ENCODE measurements at places on chromosomes 7 and 10.

DNA sequence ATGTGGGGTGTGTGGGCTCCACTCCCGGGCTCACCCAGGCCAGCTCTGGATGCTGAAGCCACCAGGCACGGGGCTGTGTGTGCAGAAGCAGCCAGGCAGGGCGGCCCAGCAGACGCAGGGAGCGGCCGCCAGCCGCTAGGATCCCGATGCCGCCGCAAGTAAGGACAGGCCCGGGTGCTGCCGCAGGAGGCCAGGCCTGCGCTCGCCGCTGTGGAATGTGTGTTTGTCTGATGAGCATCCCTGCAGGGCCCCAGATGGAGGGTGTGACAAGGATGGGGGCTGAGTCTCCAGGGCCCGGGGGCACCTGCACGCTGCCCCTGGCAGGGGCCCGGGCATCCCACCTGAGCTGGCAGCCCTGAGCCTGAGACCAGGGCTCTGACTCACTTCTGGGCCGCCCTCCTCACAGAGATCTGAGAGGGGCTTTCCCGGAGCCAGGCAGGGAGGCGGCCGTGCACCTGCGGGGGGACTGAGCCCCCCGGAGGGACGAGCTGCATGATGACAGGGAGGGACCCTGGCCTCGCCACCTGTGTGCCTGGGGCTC, 101.5 kb downstream of the FOXL3 start:
- no peak for DNase-seq

GRCh38 chr10:21954690-21955089, 48.8 kb downstream of the DNAJC1 start:
- DNase-seq: no peak

GRCh38 chr7:22025075-22025474, 79.4 kb upstream of the CDCA7L start:
- DNase-seq: no peak

DNA sequence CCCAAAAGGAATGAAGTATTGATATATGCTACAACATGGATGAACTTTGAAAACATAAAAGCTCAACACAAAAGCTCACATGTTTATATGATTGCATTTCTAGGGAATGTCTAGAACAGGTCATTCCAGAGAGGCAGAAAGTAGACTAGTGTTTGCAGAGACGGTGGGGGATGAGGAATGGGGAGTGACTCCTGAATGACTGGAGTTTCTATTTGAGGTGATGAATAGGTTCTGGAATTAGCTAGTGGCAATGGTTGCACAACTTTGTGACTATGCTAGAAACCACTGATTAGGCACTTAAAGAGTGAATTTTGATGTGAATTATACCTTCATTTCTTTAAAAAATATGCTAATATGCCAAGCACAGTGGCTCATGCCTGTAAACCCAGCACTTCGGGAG, 6.9 kb downstream of the KPNA7 start:
- no peak for DNase-seq

- no peak for DNase-seq
Measured at GRCh38 chr7:47772492-47772891, 175.8 kb downstream of the PKD1L1 start.

GRCh38 chr10:34941471-34942357, 126.6 kb upstream of the PARD3 start:
- DNase-seq: no peak

DNA sequence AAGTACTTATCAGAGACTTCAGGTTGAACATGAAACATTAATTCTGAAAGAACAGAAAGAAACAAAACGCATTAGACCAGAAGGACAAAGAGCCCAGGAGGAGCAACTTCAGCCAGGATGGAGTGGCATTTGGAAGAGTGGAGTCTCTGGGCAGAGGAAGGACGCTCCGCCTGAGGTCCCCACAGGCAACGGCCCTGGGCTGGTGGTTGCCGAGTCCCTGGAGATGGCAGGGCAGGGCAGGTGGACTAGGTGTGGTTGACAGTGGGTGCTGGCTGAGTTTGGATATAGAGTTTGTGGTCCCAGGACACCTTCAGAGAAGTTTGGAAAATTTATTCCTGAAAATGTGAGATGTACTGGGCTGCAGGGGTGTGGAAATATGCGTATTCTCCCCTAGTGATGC, 27.4 kb upstream of the LARP4B start:
- no peak for DNase-seq

DNA sequence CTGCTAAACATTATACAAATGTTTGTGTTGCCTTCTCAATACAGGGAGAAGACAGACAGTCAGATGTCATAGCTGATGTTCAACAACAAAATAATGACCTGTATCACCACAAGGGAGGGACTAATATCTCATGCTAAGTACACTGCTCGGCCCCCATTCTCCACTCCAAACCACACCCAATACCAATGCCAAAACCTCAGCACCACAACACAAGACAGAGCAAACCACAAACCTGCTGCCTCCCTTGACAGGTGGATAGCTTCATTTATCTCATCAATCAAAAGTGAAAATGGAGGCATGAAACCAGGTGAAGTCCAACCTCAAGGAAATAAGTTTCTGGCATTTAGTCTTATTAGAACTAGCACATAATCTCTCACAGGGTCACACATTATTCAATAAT, 109.5 kb downstream of the PARD3 start:
- no peak for DNase-seq

DNA sequence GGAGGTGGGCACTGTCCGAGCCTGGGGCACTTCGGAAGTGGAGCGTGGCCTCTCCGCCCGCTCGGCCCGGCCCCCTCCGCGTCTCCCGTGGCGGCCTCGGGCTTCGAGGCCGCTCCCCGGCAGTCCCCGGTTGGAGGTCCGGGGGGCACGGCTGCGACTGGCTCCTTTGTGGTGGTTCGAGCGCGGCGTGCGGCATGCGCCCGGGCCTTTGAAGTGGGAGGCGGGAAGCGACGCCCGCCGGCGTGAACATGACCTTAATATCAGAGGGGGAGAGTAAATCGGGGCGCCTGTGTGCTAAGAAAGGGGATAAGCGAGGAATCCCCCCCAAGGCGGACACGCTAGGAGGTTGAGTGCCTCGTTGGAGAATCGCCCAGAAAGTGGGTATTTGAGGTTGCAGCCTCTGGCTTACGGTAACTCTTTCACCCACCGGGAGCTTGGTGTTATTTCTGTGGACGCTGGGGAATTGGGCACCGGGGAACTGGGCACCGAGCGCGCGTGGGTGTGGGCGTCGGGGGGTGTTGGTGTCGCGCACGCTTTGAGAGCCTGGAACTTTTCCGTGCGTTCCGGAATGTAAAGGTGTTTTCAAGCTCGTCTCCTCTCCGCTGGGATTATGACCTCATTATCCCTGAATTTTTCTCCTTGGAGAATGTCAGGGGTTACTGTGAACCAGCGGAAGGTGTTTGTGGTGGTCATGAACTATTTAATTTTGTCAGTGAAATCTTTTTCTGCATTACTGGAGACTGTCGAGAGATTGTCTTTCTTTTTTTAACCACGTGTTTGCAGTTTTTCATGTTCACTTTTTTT, 660 bp downstream of the SUV39H2 start:
- DNase-seq: no peak

DNA sequence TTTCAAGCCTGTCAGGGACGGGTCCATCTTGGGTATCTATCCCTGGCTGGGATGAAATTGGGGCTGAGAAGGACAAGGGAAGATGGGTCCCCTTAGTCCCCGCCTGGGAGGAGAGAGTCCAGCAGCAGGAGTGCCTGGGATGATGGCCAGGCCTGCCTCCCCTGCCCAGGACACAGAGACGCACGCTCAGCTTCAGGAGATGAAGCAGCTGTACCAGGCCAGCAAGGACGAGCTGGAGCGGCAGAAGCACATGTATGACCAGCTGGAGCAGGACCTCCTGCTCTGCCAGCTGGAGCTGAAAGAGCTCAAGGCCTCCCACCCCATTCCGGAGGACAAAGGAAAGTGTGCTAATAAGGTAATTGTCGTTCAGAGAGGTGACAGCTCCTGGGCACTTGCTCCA, 15.4 kb downstream of the CCDC136 start:
- DNase-seq: no peak

- no peak for DNase-seq
Measured at GRCh38 chr10:8919280-8919679, 864.8 kb downstream of the GATA3 start.

DNA sequence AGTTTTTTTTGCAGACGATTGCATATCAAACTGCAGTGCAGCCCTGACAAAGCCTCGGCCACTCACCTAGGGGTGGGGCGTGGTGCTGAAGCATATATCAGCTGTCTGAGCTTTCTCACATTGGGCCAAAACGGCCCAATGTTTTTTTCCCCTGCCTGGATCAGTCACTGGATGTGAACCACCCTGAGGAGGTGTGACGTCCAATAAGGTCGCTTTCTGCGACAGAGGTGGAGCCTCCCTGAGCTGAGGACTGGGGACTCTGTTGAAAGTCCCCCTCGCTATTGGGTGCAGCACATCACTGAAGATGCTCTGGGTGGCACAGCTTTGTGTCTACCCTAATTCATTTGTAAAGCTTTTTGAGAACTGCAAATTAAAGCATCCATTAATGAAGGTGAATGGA, 60.9 kb downstream of the SEM1 start:
- DNase-seq: no peak

- DNase-seq: no peak
Measured at GRCh38 chr10:43976292-43976691, 327.6 kb upstream of the ZNF32 start.

- DNase-seq: no peak
Measured at GRCh38 chr10:26441491-26442214, 3.5 kb downstream of the APBB1IP start.

DNA sequence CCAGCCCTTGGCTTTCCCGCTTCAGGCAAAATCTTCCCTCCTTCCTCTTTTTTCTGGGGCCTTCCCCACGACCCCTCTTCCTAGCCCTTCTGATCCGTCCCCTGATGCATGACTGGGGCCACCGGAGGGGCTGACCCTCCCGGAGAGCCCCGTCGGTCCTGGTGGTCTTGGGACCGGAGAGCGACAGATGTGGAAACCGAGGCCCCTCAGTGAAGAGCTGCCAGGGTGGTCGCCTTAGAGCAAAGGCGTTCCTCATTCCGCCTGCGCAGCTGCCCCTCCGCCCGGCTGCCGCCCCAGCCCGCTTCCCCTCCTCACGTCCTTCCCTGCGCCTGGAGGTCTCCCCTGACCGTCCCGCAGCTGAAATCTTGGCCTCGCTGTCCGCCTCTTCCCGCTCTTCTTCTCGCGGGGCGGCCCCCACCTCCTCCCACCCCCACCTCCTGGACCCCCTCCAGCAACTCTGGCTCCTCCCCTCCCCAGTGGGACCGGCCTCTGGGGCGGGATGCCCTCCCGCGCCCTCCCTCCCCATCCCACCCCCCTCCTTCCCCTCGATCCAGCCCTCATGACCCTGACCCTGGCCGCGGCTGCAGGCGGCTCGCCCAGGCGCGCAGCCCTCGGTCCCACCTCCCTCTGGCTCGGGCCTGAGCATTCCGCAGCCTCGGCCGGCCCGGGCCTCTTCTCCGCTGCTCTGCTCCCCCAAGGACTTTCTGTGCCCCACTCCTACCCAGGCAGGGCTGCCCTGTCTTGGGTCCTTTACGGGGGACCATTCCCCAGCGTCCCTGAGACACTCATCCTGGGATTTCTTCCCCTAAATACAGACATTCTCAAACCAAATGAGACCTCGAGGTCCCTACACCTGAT, at the start of gene RARRES2:
Gene RARRES2 (minus strand): TSS at position 367 of the 858 bp plus-strand sequence. CDS start 1,020 bp downstream, outside the sequence.
- no peak for DNase-seq

DNA sequence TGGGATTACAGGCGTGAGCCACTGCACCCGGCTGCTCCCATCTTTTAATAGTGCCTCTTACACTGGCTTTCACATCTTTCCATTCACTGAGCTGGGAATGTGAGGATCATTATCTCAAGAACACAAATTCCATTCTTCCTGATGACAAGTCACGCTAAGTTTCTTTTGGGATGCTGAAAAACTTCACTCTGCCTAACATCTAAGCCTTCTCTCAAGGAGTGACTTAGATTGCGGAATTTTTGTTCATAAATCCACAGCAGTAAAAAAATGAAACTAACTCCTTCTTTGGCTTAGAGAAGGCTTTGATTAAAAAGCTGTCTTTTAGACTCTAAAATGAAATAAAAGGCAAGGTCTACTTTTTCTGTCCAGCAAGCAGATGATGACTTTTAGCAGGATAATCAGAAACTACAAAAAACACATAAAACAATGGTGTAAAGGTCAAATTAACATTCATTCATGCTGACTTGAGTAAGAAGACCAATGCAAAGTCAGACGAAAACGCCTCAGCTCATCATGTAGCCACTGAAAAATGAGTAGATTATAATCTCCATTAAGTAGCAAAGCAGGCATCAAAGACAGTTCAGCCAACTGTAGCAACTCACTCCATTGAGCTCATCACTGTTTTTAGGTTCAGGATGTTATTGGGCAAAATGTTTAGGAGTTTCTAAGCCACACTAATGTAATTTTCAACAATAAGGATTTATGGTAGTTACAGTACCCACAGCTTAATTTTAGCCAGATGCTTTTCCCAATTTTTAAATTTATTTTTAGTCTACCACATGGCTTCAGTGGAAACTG, 178.8 kb downstream of the ELMO1 start:
- no peak for DNase-seq

DNA sequence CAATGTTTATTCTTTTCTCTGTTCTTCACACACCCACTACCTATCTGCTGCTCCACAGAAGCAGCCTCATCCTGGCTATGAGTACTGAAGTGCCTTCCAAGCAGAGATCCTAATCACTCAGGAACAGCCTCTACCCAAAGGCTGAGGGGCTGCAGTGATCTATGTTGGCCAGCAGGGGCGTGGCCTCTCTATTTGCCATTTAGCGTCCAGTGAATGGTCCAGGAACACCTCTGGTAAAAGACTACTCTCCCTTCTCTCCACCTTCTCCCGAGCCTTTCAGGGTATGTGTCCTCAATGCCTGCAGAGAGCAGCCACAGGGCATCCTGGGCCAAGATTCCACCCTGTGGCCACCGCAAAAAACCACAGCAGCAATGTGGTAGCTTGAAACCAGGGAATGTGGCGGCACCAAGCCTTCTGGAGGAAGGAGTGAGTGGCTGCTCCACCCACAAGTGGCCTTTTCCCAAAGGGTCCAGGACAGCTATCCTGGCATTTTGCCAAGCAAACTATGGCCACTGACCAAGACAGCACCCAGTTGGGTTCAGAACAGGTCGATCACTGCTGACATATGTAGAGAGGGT, 70.9 kb downstream of the SYPL1 start:
- DNase-seq: peak; percentile 66

DNA sequence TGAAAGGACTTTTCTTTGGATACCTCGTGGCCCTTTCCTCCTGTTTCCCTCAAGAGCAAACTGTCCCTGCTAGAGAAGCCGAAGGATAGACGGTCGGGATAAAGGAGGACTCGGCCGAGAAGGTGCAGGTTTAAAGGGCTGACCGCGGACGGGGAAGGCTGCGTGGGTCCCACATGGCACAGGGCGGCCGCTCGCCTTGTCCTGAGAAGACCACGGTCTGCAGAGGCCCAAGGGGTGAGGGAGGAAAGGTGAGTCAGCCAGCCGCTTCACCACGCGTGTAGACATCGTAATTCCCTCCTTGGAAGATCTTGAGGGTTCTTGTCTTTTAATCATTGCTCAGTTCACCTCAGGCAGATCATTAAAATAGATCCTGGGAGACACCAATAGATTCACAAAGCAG, 253.8 kb downstream of the DPP6 start:
- no peak for DNase-seq
